ENCODE measurements at places on chromosomes 12 and 14. TPM values are rescaled to one million over a fixed set of nuclear protein-coding genes. Genes with fewer than 3 reads are reported as not detected.

The RNASE1 gene
- total RNA-seq: 4.7 TPM

- H3K4me1 ChIP-seq: peaks cover 56% of the 10 kb centered on the region
- no peak overlapping the region for H3K4me3 ChIP-seq
- no peaks in the 10 kb centered on the region for H3K36me3 ChIP-seq
- no peaks in the 10 kb centered on the region for H3K27me3 ChIP-seq
- no peak overlapping the region for H3K27ac ChIP-seq
These were observed 39.1 kb upstream of the PNMA1 start for GRCh38 chr14:73753124-73753886.

GRCh38 chr12:121911824-121912585 lies 6.4 kb upstream of the CFAP251 start:
- no peak for DNase-seq
- H3K27me3 ChIP-seq: no peaks in the 10 kb centered on the region
- no peak overlapping the region for H3K27ac ChIP-seq
- no peak overlapping the region for H3K4me3 ChIP-seq

DNA sequence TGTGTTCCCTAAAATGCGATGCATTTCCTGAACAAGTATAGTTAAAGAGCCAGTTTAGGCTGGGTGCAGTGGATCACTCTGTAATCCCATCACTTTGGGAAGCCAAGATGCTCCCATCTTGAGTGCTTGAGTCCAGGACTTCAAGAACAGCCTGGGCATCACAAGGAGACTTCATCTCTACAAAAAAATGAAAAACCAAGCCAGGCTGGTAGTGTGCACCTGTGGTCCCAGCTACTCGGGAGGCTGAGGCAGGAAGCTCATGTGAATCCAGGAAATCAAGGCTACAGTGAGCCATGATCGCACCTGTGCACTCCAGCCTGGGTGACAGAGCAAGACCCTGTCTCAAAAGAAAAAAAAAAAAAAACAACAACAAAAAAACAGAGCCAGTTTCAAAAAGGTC lies 26.3 kb downstream of the HECTD1 start:
- no peak overlapping the region for H3K4me3 ChIP-seq
- H3K36me3 ChIP-seq: peaks cover 6% of the 10 kb centered on the region
- DNase-seq: no peak
- H3K27ac ChIP-seq: no peak overlapping the region
- no peaks in the 10 kb centered on the region for H3K4me1 ChIP-seq

The NANOG gene
- total RNA-seq: 0.16 TPM

DNA sequence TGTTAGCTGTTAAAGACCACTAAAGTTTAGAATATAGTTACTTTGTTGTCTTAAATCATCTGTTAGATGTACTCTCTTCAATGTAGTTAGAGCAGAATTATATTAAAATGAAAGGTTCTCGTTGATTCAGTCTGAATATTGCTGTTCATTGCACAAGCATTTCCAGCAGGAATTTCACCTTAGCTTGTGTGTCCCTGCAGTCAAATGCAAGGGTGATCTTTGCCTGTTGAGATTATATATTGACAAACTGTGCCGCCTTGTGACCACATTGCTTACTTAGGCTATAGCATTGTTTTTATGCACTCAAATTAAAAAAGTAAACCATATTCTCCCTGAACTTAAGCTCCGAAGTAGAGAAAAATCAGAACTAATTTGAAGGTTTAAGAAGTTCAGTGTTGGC lies 39.5 kb downstream of the ATP2A2 start:
- H3K4me3 ChIP-seq: no peak overlapping the region
- DNase-seq: no peak
- H3K27me3 ChIP-seq: no peaks in the 10 kb centered on the region
- H3K36me3 ChIP-seq: peaks cover 17% of the 10 kb centered on the region

DNA sequence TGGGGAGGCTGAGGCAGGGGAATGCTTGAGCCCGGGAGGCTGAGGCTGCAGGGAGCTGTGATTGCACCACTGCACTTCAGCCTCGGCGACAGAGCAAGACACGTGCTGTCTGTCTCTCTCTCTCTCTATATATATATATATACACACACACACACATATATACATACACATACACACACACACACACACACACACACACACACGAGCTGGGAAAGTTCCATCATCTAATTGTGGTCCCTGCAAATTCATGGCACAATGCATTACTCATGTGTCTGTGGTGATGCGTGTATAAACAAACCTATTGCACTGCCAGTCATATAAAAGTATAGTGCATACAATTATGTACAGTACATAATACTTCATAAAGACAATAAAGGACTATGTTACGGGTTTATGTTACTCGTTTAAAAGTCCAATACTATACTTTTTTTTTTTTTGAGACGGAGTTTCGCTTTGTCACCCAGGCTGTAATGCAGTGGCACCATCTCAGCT lies 36.6 kb downstream of the WDR89 start:
- no peak overlapping the region for H3K27ac ChIP-seq
- DNase-seq: no peak
- peaks cover 2% of the 10 kb centered on the region for H3K36me3 ChIP-seq
- no peaks in the 10 kb centered on the region for H3K4me1 ChIP-seq
- no peaks in the 10 kb centered on the region for H3K27me3 ChIP-seq

The TAS2R13 gene
- total RNA-seq: 0.43 TPM
